NCI-H1048 (cell line): ENCODE measurements at places on chromosomes 2 and 18.

DNA sequence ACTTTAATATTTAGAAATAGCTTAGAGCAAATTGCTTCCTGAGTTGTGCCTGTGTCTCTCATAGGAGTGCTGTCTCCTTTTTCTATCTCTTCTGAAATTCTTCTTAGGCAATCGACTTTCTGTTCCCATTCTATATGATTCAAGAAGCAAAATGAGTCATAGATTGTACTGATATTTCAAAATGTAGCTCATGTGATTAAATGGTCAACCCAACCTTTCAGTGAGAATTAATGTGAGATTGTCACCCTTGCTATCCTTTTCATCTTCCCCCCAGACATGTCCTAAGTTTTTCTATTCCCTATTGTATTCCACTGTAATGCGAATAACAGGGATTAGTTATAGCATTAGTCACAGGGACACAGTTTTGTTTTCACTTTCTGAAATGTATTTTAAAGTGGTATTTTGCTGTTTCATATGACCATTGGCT, 413.6 kb downstream of the THSD7B start:
- DNase-seq = no peak

GRCh38 chr2:238256594-238257104, 16.8 kb upstream of the HES6 start:
- peak; percentile 73 for DNase-seq

GRCh38 chr18:41353777-41354528, 601.1 kb upstream of the PIK3C3 start:
- no peak for DNase-seq

- no peak for DNase-seq
These were observed at the start of gene LONRF2 for GRCh38 chr2:100321866-100322820. Gene LONRF2 (minus strand): TSS chr2:100322501. CDS start chr2:100322093, 408 bp downstream.

DNA sequence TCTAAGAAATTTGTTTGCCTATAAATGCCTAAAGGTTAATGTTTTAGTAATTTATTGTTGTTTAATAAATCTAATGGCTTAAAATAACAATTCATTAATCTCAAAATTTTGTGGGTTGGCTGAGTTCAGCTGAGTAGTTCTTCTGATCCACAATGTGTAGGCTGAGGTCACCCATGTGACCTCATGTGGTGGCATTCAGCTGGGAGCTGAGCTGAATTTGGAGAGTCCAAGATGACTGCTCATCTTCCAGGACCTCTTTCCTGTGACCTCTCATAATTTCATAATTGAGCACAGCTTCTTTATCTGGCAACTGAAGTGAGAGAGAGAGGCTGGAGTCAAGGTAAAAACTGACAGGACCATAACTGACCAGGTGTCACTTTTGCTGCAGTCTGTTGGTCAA, 132.4 kb downstream of the TXNL1 start:
- DNase-seq = no peak

DNA sequence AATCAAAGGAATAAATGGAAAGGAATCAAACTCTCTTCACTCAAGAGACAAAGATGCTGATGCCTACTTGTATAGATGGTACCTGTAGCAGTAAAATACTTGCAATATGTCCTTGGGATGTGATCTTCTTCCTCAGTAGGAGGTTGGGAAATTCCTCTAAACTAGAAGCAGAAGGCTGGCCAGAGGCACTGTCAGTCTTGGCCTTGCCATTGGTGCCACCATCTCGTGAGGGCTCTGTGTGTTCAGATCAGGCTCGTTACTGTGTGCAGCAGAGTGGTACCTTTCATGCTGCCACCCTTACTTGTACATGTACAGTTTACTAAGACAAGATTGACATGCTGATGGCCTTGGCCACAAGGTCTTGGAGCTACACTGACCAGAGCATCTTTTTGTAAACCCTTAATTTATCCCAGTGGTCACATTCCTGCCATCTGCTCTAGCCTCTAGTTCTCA, 169.0 kb downstream of the MYCN start:
- no peak for DNase-seq

GRCh38 chr2:15184491-15184890, 376.6 kb downstream of the NBAS start:
- no peak for DNase-seq

DNA sequence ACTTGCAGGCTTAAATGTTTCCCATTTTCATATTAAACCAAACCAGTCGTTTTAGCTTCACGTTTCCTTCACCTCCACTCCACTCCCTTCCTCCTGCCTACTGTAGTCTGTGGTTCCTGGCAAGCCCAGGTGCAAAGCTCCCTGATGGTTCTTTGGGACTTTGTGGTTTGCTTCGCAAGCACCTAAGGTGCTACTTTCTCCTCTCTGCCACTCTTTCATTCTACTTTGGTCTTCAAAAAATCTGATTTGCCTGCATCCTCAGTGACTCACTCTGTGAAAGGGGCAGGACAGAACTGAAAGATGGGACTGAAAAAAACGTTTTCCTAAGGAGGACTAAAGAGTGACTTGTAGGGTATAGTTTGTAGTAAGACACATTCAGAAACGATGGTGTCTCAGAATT, 228.4 kb downstream of the CYRIA start:
- no peak for DNase-seq

- DNase-seq = no peak
These were observed 95.1 kb upstream of the COPS8 start for GRCh38 chr2:236990552-236990951.

DNA sequence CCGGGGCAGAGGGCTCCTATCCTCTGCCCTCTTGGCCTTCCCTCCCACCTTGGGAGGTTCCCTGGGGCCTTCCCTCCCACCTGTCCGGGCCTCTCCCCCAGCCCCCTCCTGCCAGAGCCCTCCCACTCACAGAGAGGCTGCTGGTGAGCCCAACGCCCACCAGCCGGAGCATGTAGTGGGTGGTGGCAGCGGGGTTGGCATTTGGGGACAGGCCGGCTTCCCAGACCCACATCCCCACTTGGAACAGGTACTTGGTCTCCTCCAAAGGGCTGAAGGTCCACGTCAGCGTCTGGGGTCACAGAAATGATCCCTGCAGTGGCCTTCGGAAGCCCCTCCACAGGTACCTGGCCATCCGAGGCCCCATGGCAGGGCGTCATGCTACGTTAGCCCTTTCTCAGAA, 19.3 kb downstream of the CFAP65 start:
- no peak for DNase-seq

- DNase-seq = no peak
These were observed 129.7 kb downstream of the PHLPP1 start for GRCh38 chr18:62844850-62845643.

DNA sequence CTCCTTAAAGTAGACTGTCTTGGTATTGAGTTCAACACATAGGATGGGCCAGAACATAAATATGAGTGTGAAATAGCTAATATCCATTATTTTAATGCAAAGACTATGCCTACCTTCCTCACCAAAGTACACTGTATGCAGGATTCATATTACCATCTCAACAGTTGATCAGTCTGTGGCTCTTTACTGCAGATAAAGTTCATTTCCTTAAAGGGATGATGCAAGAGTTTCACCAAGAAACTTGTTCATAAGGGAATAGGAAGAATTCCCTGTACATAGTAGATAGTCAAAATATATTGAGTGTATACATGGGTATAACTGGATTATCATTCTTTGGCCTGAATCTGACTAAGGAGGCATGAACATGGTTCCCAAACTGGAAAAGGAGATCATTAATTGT, 35.0 kb downstream of the MARS2 start:
- DNase-seq = no peak

- DNase-seq = no peak
These were observed 35.2 kb downstream of the LPIN1 start for GRCh38 chr2:11781602-11782001.
